Body of pancreas (tissue), 4 donors: ENCODE measurements at places on chromosomes 6 and 20. TPM values are rescaled to one million over a fixed set of nuclear protein-coding genes. Genes with fewer than 3 reads are reported as not detected.

The LPIN3 gene
- total RNA-seq, result 11.9 TPM

The RPRD1B gene
- 12.5 TPM for total RNA-seq

The SRSF12 gene
- 0.99 TPM for total RNA-seq

The CRYBG1 gene
- 11.5 TPM for total RNA-seq

The HMGCLL1 gene
- total RNA-seq, result 2.3 TPM

The HLA-DMB gene
- total RNA-seq, result 14.3 TPM

The ARHGAP40 gene
- total RNA-seq, result not detected
